ENCODE measurements at places on chromosomes 5 and 9. TPM values are rescaled to one million over a fixed set of nuclear protein-coding genes. Genes with fewer than 3 reads are reported as not detected.

GRCh38 chr5:125269926-125270325 is 523.5 kb upstream of the ZNF608 start:
- no peak for DNase-seq

- DNase-seq: no peak
Measured at GRCh38 chr9:87557996-87558395, 60.3 kb downstream of the DAPK1 start.

GRCh38 chr5:75473463-75473862 is 38.0 kb downstream of the CERT1 start:
- DNase-seq: no peak

DNA sequence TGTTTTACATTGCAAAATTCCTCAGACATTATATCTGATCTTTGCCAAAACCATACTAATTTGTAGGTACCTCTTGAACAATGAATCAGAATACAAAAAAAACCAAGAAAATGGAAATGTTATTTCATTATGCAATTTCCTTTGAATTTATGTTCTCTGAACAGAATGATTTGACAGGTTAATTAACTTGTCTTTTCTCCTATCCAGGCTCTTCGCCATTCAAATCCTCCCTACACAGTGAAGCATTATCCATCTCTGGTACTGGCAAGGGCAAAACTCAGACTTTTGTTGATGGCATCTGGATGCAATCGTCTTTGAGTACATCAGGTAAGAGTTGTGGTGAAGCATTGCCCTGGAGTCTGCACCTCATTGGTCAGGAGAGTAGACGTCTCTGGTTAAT is 655.7 kb upstream of the ITGA1 start:
- no peak for DNase-seq

DNA sequence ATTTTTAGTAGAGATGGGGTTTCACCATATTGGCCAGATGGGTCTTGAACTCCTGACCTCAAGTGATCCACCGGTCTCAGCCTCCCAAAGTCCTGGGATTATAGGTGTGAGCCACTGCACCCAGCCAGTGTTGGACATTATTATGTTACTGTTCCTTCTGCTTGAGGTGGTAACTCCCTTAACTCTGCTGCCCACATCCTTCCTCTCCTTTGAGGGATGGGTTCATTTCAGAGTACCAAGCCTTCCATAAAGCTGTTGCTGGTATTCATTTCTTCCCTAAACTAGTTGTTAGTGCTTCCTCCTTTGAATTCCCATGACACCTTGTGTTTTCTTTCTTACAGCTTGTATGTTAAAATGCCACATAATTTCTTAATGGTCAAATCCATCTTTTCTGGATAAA is 54.0 kb downstream of the CTNNA1 start:
- no peak for DNase-seq

DNA sequence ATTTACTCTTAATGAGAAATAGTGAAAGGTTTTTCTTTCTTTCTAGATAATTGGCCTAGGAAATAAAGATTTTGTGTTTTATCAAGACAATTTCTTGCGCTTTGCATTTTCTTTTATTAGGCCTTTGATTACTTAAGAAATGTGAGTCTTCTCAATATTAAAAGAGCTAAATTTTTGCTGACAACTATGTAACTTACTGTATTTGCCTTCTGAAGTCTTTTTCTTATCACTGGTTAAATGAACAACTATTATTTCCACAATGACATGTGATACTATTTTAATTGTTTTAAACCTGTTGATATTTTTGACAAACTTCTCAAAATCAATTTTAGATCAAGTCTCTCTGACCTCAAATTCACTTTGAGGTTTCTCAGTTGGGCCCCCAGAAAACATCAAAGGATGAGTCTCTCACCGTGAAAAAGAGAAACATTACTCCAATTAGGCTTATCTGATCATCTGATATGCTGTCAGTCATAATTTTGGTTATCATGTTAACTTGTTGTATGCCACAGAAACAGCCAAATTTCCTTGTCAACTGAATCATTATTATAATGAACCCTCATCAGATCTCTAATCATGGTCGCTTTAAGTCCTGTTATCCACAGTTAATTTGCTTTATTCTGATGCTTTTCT is 48.8 kb downstream of the RAPGEF1 start:
- DNase-seq: no peak

- peak; percentile 37 for DNase-seq
Measured at GRCh38 chr9:1434052-1434767, 384.1 kb downstream of the DMRT2 start.

PTPN3 gene
- total RNA-seq: 2.8 TPM

GRCh38 chr5:54689411-54690251 is 172.1 kb downstream of the SNX18 start:
- no peak for DNase-seq

- no peak for DNase-seq
Measured at GRCh38 chr9:33475357-33475756, 1.6 kb upstream of the NOL6 start.

DNA sequence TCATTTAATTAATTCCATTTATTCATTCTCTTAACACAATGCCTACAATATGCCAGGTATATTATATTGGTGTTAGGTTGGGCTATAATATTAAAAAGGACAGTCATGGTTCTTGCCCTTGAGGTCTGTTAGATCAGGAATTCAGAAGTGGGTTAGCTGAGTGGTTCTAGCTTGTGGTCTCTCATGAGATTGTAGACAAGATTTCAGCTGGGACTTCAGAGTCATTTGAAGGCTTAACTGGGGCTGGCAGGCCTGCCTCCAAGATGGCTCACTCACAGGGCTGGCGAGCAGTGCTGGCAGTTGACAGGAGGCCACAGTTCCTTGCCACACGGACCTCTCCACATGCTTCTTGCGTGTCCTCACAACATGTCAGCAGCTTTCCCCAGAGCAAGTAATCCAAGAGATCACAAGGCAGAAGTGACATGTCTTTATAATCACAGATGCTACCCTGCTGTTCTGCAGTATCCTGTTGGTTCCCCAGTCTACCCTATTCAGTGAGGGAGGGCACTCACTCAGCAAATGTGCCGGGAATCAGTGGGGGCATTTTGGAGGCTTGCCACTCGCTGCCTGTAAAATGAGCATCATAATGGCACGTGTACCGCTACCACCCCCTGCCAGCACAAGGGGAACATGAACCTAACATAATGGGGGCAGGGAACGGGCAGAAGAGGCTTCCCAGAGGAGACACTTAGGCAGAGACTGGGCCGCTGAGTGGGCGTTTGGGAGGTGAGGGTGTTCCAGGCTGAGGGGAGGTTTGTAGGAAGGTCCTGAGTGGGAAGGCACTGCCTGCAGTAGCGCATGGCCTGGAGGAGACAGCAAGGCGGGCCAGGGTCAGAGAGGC is 70.0 kb downstream of the EXOSC2 start:
- DNase-seq: no peak

CCDC192 gene
- total RNA-seq: 1.3 TPM

All from GM23338 (cell line).